ENCODE measurements at places on chromosomes 1 and 21. TPM values are rescaled to one million over a fixed set of nuclear protein-coding genes. Genes with fewer than 3 reads are reported as not detected.

Gene CAPZA1
- total RNA-seq: 236 TPM

Gene PTPN22
- 2.1 TPM for total RNA-seq

Gene LCE3D
- not detected for total RNA-seq

Gene NIBAN1
- 30.2 TPM for total RNA-seq

Gene RGL1
- total RNA-seq: 5.9 TPM

Gene GFI1
- total RNA-seq: 0.05 TPM

Gene LEFTY1
- not detected for total RNA-seq

Gene ST6GALNAC5
- total RNA-seq: 0.80 TPM

Gene KCNE2
- total RNA-seq: not detected

Gene PLD5
- total RNA-seq: 2.1 TPM

Gene LRRC53
- not detected for total RNA-seq

Gene GCSAML
- total RNA-seq: not detected

Gene C1QTNF12
- total RNA-seq: not detected

Gene ALX3
- not detected for total RNA-seq

Gene CHODL
- 0.30 TPM for total RNA-seq

Gene DMRTA2
- not detected for total RNA-seq

Gene TACSTD2
- total RNA-seq: 129 TPM

Gene CHI3L1
- total RNA-seq: 0.69 TPM

Gene IFI6
- 63.6 TPM for total RNA-seq

Gene TRIM58
- total RNA-seq: 0.30 TPM

Gene LCE1F
- total RNA-seq: not detected

Gene CELA2B
- total RNA-seq: not detected
